Bronchial epithelial cell (primary cell): ENCODE measurements at places on chromosomes 16 and 17. TPM values are rescaled to one million over a fixed set of nuclear protein-coding genes. Genes with fewer than 3 reads are reported as not detected.

BIRC5 gene
- 0.53 and 3.1 TPM in 2 replicates for total RNA-seq

GRCh38 chr17:40027614-40028012 lies 12.4 kb downstream of the CSF3 start:
- DNase-seq: no peak

SLC35G6 gene
- total RNA-seq: not detected in 2 replicates

PPL gene
- total RNA-seq: 184 and 378 TPM in 2 replicates

C17orf50 gene
- total RNA-seq: not detected in 2 replicates

- DNase-seq: peak; percentile 100
Observed at GRCh38 chr16:74291577-74292208, 4.9 kb upstream of the PSMD7 start.

GRCh38 chr16:84759061-84759460 lies 59.3 kb downstream of the USP10 start:
- DNase-seq: no peak

DNA sequence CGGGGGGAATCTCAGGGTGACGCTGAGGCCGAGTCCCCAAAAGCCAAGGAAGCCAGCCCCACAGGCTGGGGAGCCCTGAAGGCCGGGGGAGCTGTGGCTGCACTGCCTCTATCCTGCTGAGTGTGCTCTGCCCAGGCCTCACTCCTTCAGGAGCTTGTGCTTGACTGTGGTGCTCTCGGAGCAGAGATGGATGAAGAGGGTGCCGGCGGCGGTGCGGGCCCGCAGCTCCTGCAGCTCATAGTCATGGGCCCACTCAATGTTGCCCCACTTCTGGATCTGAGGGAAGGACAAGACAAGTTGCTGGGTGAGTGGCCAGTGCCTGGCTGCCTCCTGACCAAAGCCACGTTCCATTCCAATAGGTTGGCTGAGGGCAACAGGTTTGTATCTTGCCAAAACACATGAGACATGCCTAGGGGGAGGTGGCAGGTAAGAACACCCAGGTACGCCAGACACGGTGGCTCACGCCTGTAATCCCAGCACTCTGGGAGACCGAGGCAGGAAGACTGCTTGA lies 20.5 kb downstream of the ATPAF2 start:
- no peak for DNase-seq

DOC2B gene
- 0.26 and 2.7 TPM in 2 replicates for total RNA-seq

DNA sequence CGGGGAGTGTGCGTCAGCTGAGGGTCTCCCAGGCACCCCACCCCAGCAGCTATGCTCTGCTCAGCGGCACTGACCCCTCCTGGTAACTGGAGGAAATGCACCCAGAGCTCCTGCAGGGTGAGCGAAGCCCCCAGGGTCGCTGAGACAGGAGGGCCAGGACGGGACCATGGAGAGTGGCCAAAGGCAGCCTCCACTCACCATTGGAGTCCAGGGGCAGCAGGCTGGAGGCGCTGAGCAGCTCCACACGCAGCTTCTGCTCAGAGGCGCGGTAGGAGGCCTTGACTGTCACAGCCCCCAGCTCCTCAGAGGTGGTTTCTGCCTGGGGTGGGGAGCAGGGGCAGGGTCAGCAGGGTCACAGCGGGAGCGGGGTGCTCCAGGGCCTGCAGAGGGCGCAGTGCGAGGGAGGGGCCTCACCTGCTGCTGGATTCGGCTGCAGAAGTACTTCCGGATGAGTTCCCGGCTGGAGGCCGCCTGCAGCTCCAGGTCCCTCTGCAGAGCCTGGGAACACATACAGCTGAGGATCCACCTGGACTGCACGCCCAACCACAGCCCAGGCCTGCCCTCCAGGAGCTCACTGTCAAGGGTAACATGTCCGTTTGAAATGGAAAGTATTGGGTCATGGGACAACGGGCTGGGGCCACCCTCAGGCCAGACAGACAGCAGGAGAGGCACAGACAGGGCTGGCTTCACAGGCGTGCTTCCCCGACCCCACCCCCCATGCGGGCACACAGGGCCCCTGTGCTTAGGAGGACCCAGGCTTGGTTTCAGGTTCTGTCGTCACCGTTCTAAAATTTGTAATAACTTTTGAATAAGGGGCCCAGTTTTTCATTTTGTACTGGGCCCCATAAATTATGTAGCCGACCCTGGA lies 13.8 kb downstream of the UNC13D start:
- no peak for DNase-seq

DNA sequence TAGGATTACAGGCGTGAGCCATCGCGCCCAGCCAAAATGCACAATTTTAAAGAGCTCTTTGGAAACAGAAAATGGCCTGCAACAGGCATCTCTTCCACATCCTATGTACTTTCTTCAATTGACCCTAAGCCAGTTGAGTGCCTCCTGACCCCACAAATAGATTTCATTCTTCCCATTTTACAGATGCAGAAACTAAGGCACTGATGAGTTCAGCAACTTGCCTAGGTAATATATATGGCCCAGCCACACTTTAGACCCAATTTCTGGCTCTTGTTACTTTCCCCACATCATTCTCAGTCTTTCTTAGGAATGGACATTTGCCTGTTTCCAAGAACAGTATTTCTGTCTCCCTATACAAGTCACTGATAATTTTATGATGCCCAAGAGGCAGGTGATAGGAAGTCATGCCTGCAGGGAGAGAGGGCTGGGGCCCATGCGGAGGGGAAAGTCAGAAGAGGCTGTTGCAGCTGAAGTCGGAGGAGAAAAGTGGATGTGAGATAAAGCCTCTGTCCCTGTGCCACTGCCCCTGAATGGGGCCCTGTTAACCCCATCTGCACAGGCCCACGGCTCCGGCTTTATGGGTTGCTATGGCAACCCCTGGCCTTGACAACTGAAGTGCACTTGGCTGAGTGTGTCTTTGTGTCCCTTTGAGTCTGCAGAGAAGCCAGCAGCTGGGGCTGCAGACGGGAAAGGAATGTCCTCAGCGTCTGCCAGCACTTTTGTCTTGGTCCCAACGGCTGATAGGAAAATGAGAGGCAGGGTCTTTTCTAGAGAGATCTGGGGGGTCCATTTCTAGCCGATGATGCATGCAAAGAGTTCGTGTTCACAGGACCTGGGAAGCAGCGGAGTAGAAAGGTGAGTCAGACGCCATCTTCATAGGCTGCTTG lies 45.9 kb downstream of the ABAT start:
- DNase-seq: peak; percentile 23

- DNase-seq: no peak
Observed at GRCh38 chr17:81958633-81959342, 2.2 kb downstream of the NOTUM start.

GRCh38 chr16:79912592-79913310 lies 312.2 kb upstream of the MAF start:
- DNase-seq: no peak

DNA sequence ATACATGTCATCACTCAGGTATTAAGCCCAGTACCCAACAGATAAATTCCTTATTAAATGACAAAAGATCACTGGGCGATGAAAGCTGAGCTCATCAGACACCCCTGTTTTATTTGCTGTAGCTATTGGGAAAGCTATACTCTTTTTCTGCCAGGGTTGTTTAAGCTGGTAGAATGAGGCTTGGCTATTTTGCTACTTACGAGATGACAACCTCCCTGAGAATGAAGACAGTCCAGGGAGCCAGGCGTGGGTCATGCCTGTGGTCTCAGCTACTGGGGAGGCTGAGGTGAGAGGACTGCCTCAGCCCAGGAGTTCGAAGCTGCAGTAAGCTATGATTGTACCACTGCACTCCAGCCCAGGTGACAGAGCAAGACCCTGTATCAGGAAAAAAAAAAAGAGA lies 4.3 kb upstream of the SH2B1 start:
- no peak for DNase-seq

PHF23 gene
- total RNA-seq: 27.4 and 34.9 TPM in 2 replicates

GRCh38 chr17:26818736-26819135 lies 475.2 kb upstream of the WSB1 start:
- peak; percentile 36 for DNase-seq

KRT28 gene
- total RNA-seq: not detected in 2 replicates

ZNF23 gene
- 7.9 and 8.1 TPM in 2 replicates for total RNA-seq

NPIPB6 gene
- total RNA-seq: 0.79 and 1.9 TPM in 2 replicates

GRCh38 chr16:89293276-89294143 lies 76.0 kb downstream of the ZNF778 start:
- no peak for DNase-seq

TBC1D3G gene
- not detected in 2 replicates for total RNA-seq

AOC3 gene
- 0.26 TPM in 2 replicates for total RNA-seq
